ENCODE measurements at places on chromosomes 12 and 14. TPM values are rescaled to one million over a fixed set of nuclear protein-coding genes. Genes with fewer than 3 reads are reported as not detected.

Gene PLEK2
- 12.0 TPM for total RNA-seq

Gene GALNT16
- not detected for total RNA-seq

Gene SLC25A29
- total RNA-seq, result 46.0 TPM

Gene PMCH
- total RNA-seq, result not detected

Gene CLEC12A
- total RNA-seq, result not detected

Gene RFX4
- not detected for total RNA-seq

Gene NANOG
- total RNA-seq, result not detected

Gene POTEG
- total RNA-seq, result not detected

Gene JAG2
- total RNA-seq, result 5.0 TPM

Gene HOXC12
- not detected for total RNA-seq

Gene NKX2-1
- not detected for total RNA-seq

Gene CISTR
- total RNA-seq, result not detected

Gene MYF6
- total RNA-seq, result not detected

Gene CLEC1A
- not detected for total RNA-seq

Gene KRT5
- not detected for total RNA-seq

Gene WNT1
- total RNA-seq, result not detected

Gene ALDH2
- total RNA-seq, result 176 TPM

Gene ISM2
- 0.14 TPM for total RNA-seq

Gene ACOT4
- not detected for total RNA-seq

Gene USP44
- total RNA-seq, result not detected

Gene RASAL1
- 29.3 TPM for total RNA-seq

Gene DNAJC22
- 22.0 TPM for total RNA-seq

Gene LALBA
- total RNA-seq, result not detected

Gene TMEM229B
- total RNA-seq, result not detected

Gene LGR5
- total RNA-seq, result not detected

Gene CPNE6
- 0.07 TPM for total RNA-seq

Gene NPFF
- total RNA-seq, result not detected

Gene OR6C3
- total RNA-seq, result not detected

Gene TMEM253
- total RNA-seq, result not detected

Gene REM2
- total RNA-seq, result not detected

Gene GLT8D2
- not detected for total RNA-seq

Gene SYT1
- 0.74 TPM for total RNA-seq

Gene CELA1
- not detected for total RNA-seq

Gene TSHR
- not detected for total RNA-seq

Gene PTGER2
- 4.9 TPM for total RNA-seq

Gene CCDC175
- not detected for total RNA-seq

Data from Caki2 (cell line).